NCI-H1417 treated with DMSO at 0.1 percent for 48 hours (cell line): ENCODE measurements at places on chromosomes 4 and X.

DNA sequence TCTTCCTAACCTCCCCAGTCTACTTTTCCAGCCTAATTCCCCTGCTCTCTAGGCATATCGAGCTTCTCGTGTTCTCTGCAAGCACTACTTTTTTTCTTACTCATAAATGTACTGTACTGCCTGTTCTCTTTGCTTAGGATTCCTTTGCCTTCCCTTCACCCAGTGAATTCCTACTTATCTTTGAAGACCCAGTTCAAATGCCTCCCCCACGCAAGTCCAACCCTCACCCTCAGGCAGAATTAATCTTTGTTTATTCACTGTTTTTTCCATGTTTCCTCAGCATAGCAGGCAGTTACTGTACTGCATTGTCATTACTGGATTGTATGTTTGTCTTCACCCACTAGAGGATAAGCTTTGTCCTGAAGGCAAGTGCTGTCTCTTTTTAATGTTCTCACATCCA lies 287.7 kb downstream of the BMPR1B start:
- no peak for DNase-seq

DNA sequence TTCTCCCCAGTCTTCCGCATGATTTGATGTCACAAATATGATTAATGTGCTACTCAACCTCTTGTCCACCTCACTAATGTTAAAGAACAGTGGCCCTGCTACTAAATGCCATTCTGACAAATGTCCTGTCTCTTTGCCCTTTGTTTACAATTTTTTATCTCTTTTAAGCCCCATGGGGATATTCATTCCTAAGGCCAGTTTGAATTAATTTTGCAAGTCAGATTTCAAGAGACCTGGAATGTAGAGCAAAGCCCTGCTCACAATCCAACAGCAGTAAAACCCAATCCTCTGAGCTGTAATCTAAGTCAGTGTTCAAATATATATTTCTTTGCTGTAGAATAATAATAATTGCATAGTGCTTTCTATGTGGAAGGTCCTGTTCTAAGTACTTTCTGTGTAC lies 81.2 kb downstream of the LDB2 start:
- no peak for DNase-seq

GRCh38 chr4:182089326-182089725 lies 153.9 kb upstream of the TENM3 start:
- DNase-seq, result no peak

GRCh38 chr4:58507079-58507478 lies 1396.9 kb upstream of the IGFBP7 start:
- no peak for DNase-seq

- no peak for DNase-seq
Measured at GRCh38 chr4:35025152-35025834, 1219.0 kb downstream of the ARAP2 start.

DNA sequence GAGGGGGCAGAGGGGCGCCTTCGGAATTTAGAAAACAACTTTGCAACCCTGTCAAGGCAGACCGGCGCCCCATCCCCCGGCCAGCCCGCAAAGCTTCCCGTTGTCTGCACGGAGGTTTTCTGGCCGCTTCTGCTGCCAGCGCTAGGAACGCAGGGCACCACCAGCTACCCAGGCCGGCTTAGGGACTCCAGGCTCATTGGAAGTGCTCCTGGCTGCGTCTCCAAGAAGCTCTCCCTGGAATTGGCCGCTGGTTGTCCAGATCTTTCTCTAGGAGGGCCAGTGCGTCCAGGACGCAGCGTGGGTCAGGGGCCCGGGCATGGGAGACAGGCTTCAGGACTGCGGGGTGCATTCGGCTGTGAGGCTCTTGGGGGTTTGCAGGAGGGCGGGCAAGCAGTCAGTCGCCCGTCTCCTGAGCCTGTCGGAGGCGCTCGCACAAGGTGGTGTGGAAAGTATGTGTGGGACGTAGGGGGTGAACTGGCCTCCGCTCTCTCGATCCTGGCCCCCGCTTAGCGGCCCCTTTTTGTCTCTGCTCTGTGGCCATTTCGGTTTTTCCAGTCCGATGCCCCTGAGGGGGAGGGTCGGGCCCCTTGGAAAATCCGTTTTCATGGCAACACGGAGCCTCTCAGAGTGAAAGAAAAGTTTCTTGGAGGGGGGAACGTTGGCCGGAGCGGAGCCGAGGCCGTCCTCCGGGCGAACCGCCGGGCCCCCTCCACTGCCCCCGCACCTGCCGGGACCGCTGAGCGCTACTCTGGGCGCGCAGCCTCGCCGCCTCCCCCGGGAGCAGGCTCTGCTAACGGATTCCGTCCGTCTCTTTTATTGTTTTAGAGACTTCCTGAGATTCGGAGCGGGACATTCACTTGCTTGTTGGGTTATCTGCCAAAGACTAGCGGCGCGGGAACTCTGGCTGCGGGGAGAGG lies 810 bp upstream of the SOX3 start:
- DNase-seq, result no peak

GRCh38 chr4:14308229-14308651 lies 680.7 kb upstream of the BOD1L1 start:
- no peak for DNase-seq

- no peak for DNase-seq
Measured at GRCh38 chrX:20499763-20500162, 233.1 kb upstream of the RPS6KA3 start.

DNA sequence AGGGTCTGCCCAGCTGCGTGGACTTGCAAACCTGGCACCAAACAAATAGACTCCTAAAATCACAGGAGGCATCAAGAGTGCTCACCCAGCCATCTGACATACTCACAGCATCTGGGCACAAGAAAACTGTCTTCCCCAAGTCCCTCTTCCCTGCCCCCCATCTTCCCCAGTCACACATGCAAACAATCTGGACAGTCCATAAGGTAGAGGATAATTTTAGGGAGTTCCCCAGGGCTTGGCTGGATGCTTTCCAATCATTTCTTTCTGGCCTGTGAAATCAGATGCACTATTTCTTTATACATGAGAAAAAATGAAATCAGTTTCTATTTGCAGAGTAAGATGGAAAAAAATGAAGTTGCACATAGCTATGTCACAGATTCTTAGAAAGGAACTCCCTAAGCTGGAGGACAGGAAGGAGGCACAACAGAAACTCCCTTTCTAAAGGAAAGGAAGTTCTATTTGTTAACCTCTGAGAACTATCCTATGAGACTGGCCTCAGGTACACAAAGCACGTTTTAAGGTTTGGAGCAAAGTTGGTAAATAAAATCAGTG lies 342.3 kb downstream of the HNRNPD start:
- no peak for DNase-seq

GRCh38 chr4:176198316-176198903 lies 3.0 kb upstream of the SPATA4 start:
- no peak for DNase-seq

DNA sequence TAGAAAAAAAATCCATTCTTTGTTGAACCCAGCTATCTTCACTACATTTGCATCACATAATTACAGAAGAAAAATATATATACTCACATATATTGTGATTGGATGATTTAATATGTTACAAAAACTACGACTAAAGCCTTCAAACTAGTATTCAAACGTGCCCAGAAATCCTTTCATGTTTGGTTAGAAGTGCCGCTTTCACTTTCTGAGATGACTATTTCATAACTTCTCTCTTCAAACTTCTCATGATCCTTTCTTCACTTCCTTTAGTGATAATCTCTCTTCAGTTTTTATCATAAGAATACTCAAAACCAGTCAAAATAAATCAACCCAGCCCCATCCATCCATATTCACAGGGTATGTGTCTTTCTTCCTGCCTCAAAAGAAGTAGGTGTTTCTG lies 50.8 kb upstream of the NAF1 start:
- DNase-seq, result no peak

DNA sequence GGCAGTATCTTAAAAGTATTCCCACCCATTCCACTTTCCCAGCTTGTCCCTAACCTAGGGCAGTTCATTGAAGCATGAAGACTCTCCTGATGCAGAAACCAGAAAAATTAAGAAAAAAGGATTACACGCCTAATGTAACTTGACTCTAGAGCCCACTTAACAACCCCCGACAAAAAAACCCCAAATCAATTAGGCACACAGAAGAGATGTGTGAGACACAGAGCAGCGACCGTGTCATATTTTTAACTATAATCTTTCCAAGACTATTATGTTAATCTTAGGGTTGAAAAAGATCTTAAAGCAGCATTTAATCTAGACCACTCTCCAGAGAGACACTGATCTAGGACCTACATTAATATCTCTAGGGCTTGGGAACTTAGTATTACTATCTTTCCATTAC lies 1.3 kb downstream of the YTHDC1 start:
- DNase-seq, result no peak

GRCh38 chr4:176970853-176971252 lies 178.1 kb upstream of the VEGFC start:
- no peak for DNase-seq

- DNase-seq, result no peak
Measured at GRCh38 chrX:10972706-10973105, 138.4 kb upstream of the HCCS start.

DNA sequence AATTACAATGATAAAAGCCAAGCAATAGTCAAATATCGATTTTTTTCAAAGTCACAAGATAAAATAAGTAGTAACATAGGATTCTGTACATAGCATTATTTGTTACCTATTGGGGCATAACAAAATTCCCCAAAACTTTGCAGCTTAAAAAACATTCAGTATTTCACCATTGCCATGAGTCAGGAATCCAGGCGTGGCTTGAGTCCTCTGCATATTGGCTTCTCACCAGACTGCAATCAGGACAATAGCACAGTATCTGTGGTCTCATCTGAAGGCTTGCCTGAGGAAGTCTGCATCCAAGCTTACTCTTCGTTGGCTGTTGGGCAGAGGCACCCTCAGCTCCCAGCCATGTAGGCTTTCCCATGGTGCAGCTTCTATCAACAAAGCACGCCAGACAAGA lies 6.2 kb upstream of the CTBP1 start:
- no peak for DNase-seq

DNA sequence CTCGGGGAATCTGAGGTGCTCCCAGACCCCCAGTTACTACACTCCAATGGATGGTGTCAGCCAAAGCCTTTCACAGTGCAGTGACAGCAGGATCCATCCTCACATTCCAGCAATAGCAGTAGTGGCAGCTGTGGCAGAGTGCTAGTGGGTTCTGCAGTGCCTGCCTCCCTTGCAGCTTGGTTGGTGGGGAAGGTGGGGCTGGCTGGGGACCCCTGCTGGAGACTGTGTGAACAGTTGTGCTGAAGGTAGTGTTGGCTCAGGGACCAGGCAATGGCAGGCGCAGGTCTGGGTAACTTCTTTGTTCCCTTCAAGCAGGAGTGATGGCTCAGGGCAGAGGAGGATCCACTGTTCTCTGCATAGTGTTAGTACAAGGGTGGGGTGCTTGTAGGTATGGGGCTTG lies 343.7 kb upstream of the TRAM1L1 start:
- no peak for DNase-seq

GRCh38 chrX:135513130-135513515 lies 7.3 kb upstream of the INTS6L start:
- DNase-seq, result no peak

- no peak for DNase-seq
Measured at GRCh38 chrX:105909576-105909975, 87.2 kb downstream of the NRK start.

DNA sequence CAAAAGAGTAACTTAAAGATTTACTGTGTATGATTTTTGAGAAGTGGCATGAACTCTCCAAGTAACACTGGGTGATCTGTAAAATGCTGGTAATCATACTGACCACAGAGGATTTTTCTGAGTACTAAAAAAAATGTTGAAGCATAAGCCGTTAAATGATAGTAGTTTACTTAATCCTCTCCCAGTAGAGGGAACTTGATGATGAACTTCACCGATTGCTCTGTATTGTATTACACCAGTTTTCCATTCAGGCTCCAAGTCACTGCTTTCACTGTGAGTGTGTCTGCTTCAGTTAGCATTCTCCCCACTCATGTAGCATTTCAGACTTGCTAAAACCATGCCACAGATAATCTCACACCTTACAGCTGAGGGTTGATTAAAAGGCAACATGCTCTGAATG lies 294.1 kb downstream of the GBA3 start:
- DNase-seq, result no peak

DNA sequence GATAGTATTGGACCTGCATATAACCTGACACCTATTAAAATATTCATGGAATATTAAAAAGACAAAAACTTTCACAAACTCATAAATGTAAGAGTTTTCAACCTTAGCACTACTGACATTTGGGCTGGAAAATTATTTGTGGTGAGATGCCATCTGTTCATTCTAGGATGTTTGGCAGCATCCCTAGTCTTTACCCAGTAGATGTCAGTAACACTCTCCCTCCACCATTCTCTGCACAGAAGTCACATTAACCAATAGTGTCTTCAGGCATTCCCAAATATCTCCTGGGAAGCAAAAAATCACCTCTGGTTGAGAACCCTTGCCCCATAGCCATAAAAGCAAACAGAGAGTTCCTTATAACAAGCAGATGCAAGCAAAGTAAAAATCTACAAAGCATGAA lies 41.4 kb upstream of the NDST4 start:
- no peak for DNase-seq

DNA sequence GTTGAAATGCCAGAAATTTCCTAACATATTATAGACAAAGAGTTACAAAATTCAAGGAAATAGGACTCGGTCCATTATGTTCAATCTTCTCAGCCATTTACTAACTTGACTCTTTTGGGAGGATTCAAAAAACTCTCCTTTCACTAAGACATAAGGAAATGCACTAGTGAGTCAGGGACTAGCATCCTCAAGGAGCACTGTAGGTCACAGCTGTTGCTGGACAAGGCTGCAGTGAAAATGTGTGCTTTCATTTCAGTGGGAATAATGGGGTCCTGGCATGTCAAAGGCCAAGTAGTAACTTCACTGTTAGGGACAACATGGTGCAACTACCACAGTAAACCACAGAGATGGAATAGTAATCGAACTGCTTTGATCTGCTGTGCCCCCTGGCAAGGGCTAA lies 56.9 kb upstream of the ABCG2 start:
- DNase-seq, result no peak

GRCh38 chr4:78602334-78602733 lies 50.8 kb downstream of the ANXA3 start:
- DNase-seq, result no peak

- no peak for DNase-seq
Measured at GRCh38 chr4:623914-624566, 1.3 kb upstream of the PDE6B start.

DNA sequence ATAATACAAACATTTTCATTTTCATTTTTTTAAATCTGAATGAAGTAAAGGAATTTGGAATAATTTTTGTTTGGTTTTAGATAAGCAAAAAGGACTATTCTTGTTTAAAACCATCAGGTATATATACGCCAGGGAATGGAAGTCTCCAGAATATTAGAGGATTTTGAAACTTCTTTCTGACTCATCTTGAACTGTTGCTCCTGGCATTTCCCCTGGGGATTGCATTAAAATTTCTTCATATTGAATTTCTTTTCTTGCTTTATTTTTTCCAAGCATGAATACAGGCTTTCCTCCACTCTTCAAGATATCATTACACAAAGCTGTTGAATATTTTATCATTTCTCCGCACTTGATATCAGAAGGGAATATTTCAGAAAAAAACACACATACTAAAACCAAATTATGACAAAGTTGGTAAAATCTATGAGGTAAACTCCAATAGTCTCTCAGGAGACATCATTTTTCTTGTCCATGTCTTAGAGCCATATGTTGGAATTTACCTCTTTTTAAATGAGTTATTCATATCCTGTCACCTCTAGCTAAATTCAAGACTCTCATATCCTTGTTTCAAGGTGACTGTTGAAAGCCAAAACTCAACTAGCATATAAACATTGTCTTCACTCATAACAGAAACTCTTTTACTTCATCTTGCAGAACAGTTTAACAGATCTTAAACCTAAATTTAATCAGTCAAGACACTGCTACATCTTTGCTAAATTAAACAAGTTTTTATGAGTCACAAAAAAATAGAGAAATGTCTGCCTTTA lies 20.7 kb upstream of the CSN1S1 start:
- no peak for DNase-seq
